ENCODE measurements at places on chromosomes 1 and 21.
A peak's percentile ranks its signal among the peaks of the same experiment; 100 is the strongest.

- no peak for DNase-seq
These were observed 177.3 kb downstream of the KCTD3 start for GRCh38 chr1:215744419-215744818.

GRCh38 chr1:241265428-241265827, 91.6 kb downstream of the RGS7 start:
- no peak for DNase-seq

DNA sequence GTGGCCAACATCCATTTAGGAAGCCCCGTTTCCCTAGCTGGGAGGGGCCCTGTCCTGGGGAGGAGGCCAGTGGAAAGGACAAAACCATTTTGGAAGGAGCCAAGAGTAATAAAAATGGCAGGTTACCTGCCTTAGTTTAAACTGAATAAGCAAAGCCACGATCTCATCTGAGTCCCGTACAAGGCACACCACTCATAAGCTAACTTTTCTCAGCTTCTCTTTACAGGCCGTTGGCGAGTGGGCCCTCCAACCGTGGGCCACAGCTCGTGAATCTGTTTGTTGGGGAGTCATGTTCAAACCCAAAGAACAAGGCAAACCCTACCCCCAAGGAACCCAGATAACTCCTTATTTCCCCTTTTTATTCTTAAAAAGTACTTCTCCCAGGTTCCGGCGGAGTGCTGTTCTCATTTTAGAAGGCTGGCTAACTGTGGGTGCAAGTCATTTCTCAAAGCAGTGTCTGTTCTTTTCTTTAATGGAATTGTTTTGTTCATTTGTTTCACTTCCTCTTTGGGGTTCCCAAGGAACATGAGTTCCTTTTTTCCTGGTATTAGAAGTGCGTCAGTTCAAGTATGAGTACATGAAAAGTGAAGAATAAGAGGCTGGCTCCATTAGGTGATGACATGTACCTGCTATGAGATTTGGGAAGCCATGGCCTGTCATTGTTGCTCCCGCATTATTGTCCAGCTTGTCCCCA, 89.0 kb downstream of the PSMG1 start:
- no peak for DNase-seq

DNA sequence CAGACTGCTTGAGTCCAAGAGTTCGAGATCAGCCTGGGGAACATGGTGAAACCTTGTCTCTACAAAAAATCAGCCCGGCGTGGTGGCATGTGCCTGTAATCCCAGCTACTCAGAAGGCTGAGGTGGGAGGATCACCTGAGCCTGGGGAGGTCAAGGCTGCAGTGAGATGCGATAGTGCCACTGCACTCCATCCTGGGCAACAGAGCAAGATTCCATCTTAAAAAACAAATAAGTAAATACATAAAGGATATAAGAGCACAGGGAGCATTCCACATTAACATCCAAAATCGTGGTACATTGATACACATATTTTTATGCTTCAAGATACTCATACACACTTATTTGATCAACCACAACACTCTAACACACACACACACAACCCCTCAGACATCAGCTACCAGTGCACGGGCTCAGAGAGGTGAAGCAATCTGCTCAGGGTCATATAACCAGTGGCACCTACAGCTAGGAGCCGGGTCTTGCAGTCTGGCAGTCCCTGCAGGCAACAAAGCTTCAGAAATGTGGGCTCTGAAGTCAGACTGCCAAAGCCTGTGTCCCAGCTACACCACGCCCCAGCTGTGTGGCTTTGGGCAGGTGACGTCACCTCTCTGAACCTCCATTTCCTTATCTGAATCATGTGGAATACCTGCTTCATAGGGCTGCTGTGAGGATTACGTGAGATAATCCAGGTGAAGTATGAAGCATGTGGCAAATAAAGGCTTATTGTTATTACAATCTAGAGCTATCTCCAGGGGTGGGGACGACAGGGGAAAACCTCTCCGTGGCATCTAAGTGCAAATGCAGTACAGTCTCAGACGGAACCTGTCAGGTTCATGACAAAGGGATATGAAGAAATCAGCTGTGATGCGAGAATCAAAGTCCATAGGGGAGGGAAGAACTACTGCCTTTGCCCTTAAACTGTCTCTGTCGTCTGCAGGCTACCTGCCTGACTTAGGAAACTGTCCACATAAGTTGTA, 4.8 kb upstream of the CRYBG2 start:
- peak; percentile 78 for DNase-seq

Measured in CD4-positive, alpha-beta T cell treated with Interleukin-6 at 100 ng/mL for 8 hours (primary cell).